ENCODE measurements at places on chromosomes 16 and 17. TPM values are rescaled to one million over a fixed set of nuclear protein-coding genes. Genes with fewer than 3 reads are reported as not detected.

SMIM36 gene
- not detected for total RNA-seq

LRRC37A gene
- 2.9 TPM for total RNA-seq

RUNDC3A gene
- total RNA-seq: 0.20 TPM

MEFV gene
- total RNA-seq: 0.25 TPM

OR2C1 gene
- total RNA-seq: not detected

BAHCC1 gene
- 0.27 TPM for total RNA-seq

GSDMA gene
- 0.59 TPM for total RNA-seq

PRKCA gene
- 112 TPM for total RNA-seq

FBXL19 gene
- total RNA-seq: 26.6 TPM

FOXN1 gene
- not detected for total RNA-seq

TNP2 gene
- total RNA-seq: not detected

SLC52A1 gene
- 0.16 TPM for total RNA-seq

CCNF gene
- 64.7 TPM for total RNA-seq

MEOX1 gene
- total RNA-seq: 9.0 TPM

RNF222 gene
- not detected for total RNA-seq

PALB2 gene
- 21.7 TPM for total RNA-seq

CCL16 gene
- not detected for total RNA-seq

ACAP1 gene
- total RNA-seq: 590 TPM

CDC6 gene
- 106 TPM for total RNA-seq

CD300E gene
- total RNA-seq: not detected

C16orf96 gene
- 0.16 TPM for total RNA-seq

PER1 gene
- 20.4 TPM for total RNA-seq

GCGR gene
- 0.07 TPM for total RNA-seq

GRIN2A gene
- not detected for total RNA-seq

ERCC4 gene
- total RNA-seq: 14.4 TPM

FSCN2 gene
- total RNA-seq: 0.93 TPM

AURKB gene
- total RNA-seq: 153 TPM

ATAD5 gene
- 29.0 TPM for total RNA-seq

GAN gene
- total RNA-seq: 7.6 TPM

PTGES3L gene
- total RNA-seq: 0.52 TPM

Measured in T-helper 2 cell treated with Interferon-gamma antibody and Interleukin-4, amounts not matched to agents 100 ng/mL and 5 ng/mL, for 36 hours (primary cell).